ENCODE measurements at places on chromosomes 11 and 22.

- no peak for DNase-seq
Observed at GRCh38 chr11:67001332-67001731, 21.6 kb upstream of the SYT12 start.

DNA sequence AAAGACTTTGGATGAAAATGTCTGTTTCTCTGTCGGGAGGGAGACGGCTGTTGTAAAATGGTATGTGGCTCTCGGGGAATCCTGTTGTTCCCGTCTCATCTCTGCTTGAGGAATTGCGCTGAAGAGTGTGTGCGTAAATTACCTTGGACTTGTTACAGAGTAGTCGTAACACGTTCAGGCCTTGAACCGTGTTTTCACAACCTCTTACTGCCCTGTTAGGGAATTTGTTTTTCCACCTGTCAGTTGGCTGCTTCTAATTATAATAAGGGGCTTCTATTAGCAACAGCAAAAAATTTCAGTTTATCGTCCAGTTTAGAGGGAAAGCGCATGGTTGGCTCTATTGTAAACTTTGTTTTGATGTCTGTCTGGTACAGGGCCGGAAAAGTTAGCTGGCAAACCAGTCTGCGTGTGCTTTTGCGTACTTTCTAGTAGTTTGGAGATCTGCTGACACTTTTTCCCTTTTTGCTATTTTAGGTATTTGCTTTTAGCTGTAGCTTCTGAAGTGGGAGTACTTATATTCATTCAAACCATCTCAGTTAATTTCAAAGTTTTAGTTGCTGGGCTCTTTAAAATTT lies 1.5 kb downstream of the HIPK3 start:
- DNase-seq: no peak

GRCh38 chr11:87871056-87871455 lies 304.2 kb downstream of the RAB38 start:
- no peak for DNase-seq

DNA sequence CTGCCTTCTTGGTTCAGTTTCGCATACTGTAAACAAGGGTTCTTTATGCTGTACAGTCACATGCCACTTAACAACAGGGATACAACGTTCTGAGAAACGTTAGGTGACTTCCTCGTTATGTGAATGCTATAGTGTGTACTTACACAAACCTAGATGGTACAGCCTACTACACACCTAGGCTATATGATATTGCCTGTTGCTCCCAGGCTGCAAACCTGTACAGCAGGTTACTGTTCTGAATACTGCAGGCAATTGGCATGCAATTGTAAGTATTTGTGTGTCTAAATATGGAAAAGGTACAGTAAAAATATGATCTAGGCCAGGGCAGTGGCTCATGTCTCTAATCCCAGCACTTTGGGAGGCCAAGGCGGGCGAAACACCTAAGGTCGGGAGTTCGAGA lies 85.7 kb upstream of the PRDM11 start:
- no peak for DNase-seq

DNA sequence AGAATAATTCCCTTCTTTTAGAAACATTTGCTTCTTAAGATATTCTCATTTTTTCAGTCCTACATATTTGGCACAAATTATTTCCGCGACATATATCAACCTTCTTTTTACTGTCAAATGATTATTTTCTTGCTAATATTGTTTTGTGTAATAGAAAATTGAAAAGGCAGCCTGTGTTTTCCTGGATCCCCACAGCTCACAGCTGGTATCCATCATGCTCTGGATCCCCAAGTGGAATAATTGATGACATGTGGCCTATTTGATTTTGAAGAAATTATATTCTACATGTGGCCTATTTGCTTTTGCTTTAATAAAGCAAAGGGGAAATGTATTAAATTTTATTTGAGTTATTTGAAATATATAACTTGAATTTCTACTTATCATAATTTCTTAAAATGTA lies 199.4 kb upstream of the LUZP2 start:
- no peak for DNase-seq

- DNase-seq: no peak
Observed at GRCh38 chr11:60457576-60457975, 1.9 kb downstream of the MS4A1 start.

- DNase-seq: no peak
Observed at GRCh38 chr11:57499413-57499982, 16.0 kb downstream of the SLC43A1 start.

DNA sequence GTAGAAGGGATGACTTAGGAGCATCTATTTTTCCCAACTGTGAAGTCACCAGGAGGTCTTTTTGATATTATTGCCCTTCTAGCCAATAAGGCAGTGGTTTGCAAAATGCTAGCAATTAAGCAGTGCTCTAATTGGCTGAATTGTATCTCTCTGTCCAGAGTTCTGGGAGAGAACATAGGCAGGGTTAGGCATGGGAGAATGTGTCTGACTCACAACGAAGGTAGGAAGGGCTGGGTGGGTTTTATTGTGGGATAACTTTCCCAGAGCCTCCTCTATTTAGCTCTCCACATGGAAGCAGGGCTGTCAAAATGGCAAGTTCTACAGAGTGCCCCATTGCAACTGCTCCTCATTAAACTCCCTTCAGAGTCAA lies 415.9 kb upstream of the CADM1 start:
- DNase-seq: no peak

DNA sequence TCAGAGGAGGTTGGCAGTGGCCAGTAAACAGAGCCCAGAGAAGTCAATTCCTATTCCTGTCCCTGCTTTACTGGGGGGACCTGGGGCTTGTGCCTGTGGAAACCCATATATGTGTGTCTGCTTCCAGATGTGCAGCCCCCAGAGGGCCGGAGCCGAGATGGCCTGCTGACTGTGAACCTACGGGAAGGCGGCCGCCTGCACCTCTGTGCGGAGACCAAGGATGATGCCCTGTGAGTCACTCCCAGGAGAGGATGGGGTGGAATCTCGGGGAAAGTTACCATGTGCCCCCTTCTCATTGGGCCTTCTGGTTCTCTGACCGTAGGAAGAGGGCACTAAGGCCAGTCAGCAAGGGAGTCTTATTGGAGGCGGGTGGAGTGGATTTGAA lies 5.3 kb downstream of the PLEKHB1 start:
- no peak for DNase-seq

DNA sequence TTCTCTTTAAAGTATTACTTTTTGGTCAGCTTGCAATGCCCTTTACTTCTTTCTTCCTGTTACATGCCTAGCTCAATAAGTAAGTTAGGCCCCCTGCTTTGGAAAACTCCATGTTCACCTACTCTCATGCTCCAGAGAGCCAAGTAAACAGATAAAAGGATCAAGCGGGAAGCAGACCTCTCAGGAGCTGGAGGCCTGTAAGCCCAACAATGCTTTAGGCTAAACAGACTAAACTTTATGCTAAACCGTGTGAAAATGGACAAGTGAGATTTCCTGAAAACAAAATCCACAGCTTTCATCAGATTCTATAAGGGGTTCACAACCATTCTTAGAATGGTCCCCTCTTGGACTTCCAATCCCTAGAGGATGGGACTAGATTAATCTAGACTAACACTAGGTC lies 40.2 kb downstream of the CELF1 start:
- no peak for DNase-seq

GRCh38 chr22:50298937-50299784 lies 8.3 kb downstream of the PLXNB2 start:
- no peak for DNase-seq

DNA sequence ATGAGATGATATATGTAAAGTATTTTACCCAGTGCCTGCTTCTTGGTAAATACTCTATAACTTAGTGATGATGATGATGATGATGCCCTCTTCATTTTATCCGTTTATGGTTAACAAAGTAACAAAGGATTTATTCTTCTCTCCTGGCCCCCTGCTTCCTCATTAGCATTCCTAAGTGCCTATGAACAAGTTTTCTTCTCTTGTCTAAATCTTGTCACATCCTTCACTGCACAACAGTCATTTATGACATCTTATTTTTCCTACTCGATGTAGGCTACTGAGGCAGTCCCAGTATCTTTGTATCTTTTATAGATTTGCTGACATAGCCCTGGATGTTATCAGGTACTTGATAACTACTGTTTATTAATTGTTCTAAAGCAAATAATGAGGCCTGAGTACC lies 754.4 kb upstream of the ARHGAP42 start:
- DNase-seq: no peak

DNA sequence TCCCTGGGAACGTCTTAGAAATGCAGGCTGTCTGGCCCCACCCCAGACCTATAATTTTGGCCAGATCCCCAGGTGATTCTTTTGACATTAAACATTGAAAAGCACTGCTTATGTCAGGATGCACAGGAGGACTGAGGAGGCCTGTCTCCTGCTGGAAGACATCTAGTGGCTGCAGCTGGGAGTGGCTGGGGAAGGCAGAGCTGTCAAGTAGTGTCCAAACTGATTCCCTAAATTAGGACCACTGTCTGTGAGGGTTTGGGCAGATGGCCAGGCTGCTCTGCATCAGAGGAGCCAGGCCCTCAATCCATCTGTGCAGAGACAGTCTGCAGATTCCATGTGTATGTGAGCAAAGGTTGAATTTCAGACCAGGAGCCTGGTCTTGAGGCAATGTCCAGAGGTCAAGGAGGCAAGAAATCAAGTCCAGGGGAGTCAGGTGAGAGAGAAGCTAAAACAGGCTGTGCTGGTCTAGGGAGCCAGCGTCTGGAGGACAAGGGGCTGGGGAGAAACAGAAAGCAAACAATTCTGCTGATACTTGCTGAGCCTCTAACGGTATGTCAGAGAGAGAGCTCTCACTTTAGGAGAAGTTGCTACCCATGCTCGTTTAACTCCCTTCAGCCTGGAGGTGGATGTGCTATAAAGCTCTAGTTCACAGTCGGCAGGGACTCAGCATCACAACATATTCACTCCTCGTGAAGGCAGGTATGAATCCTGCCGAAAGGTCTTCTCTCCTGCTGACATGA lies 15.3 kb upstream of the SYTL2 start:
- DNase-seq: no peak

- no peak for DNase-seq
Observed at GRCh38 chr11:77799338-77799737, 21.2 kb downstream of the RSF1 start.

GRCh38 chr22:37457093-37457893 lies 28.9 kb downstream of the MFNG start:
- peak; percentile 87 for DNase-seq

DNA sequence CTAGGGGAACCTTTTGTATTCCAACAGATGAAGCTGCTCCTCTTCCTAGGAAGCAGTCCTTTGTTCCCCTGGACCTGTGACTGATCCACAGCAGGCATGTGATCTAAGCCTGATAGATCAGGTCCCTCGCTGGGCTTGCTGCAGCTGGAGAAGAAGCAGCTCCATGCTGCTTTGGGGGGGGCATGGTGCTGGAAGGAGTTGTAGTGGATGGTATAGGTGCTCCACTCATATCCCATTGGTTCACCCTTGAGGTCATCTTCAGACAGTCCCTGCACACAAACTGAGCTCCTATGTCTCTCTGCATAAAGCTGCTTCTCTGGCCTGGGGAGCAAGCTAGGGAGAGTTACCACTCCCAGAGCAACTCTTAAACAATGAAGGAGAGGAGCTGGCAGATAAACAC lies 9.5 kb upstream of the RIC3 start:
- DNase-seq: no peak

DNA sequence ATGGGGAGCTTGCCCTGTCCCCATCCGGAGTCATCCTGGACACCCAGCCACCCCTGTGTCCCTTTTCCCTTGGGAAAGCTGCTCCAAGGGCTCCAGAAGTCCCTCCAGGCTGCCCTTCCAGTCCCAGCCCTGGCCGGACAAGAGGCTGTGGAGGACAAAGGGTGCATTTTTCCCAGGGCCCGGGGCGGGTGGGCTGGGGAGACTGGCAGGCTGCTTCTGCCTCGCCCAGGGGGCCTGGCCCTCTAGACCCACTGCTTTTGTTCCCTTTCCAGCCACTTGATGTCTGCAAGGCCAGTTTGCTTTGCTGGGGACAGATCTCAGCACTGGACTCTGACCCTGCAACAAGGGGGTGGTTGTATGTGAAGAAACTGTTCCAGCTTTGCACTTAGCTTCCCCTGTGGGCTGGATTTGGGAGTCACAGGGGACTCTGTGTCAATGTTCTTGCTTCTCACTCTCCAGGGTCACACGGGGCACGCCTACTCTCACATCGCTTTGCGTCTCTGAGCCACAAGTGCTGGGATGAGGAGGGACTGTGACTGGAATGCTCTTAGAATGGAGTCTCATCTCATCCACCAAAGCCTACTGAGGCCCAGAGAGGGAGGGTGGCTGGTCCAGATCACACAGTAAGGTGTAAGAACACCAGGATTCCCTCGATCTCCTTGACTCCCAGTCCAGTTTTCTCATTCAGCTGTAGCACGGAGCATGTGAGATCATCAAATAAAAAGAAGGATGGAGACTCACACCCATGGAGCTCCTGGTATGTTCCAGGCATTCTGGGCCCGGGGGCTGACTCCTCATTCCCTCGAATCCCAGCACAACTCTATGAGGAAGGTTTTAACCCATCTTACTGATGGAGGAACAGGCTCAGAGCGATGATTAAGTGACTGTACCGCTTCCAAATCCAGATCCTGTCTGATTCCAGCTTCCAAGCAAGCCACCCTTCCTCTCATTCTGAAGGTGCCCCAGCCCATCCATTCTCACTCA lies 59.9 kb downstream of the FBXO7 start:
- DNase-seq: no peak
